ENCODE measurements at places on chromosomes 7 and 10. TPM values are rescaled to one million over a fixed set of nuclear protein-coding genes. Genes with fewer than 3 reads are reported as not detected.
A peak's percentile ranks its signal among the peaks of the same experiment; 100 is the strongest.

- DNase-seq, result no peak
- H3K4me1 ChIP-seq, result no peaks in the 10 kb centered on the region
- H3K4me3 ChIP-seq, result no peak overlapping the region
- no peaks in the 10 kb centered on the region for H3K36me3 ChIP-seq
Measured at GRCh38 chr10:49207936-49208487, 19.8 kb upstream of the TMEM273 start.

- DNase-seq, result no peak
- no peak overlapping the region for H3K27ac ChIP-seq
- H3K4me3 ChIP-seq, result no peak overlapping the region
- H3K36me3 ChIP-seq, result peaks cover 2% of the 10 kb centered on the region
Measured at GRCh38 chr10:3472287-3473051, 299.9 kb upstream of the PITRM1 start.

DNA sequence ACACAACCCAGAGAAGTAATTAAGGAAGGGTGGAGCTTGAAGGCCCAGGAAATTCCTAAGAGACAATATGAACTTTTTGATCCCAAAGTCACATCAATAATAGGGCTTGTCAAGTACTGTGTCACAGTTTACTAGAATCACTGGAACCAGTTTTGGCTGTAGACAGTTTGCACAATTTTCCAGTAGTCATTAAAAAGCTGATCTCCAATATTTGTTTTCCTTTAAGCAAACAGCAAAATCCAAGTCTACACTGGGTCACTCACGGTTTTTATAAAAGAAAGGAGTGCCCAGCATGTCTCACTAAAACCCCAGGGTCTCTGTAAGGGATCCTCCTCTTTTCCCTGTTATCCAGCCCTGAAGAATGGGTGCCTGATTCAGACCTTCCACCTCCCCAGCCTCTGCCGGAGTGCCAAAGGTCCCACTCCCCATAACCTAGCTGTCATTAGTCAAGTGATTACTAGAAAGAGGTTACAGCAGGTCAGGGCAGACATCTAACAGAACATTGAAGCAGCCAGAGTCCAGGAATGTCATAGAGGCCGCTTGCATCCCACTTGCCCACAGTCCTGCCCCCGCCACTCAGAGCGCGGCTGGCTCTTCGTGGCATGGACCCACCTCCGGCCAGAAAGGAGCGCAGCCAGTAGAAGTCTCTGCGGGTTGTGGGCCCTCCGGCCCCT lies 552 bp downstream of the SLC25A16 start:
- H3K27ac ChIP-seq, result peak overlapping the region; percentile 86
- H3K36me3 ChIP-seq, result peaks cover 1% of the 10 kb centered on the region
- no peak for DNase-seq
- no peaks in the 10 kb centered on the region for H3K27me3 ChIP-seq
- H3K4me3 ChIP-seq, result peak overlapping the region; percentile 93

- H3K36me3 ChIP-seq, result peaks cover 3% of the 10 kb centered on the region
- H3K27me3 ChIP-seq, result no peaks in the 10 kb centered on the region
- H3K4me1 ChIP-seq, result peaks cover 2% of the 10 kb centered on the region
- no peak overlapping the region for H3K27ac ChIP-seq
Measured at GRCh38 chr7:77223261-77223660, 23.6 kb upstream of the FGL2 start.

DNA sequence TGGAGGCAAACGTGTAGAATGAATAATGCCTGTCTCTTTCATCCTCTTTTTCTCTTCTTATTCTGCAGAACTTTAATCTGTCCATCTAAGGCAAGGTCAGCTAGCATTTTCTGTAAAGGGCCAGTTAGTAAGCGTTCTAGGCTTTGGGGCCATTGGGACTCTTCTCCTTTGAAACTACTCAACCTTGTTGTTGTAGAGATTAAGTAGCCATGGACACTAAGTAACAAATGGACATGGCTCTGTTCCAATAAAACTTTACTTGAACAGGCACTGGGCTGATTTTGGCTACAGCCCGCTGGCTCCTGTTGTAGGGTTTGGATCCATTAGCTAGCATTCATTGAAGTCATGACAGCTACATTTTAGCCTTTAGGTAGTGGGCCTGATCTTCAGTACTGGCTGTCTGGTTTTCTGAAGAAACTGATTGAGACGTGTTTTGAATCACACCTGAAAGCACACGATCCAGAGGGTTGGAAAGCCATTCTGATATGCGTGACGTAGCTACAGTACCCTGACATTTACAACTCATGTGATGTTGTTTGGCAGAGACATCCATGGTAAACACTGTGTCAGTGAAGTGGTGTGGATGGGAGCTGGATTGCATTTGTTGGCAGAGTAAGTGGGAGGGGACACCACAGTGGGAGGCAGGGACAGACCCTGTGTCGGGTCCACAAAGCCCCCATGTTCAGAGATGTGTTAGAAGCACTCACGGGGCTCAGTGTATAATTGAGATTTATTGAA lies 92.5 kb downstream of the MTPN start:
- no peak overlapping the region for H3K27ac ChIP-seq
- H3K4me1 ChIP-seq, result no peaks in the 10 kb centered on the region
- H3K36me3 ChIP-seq, result no peaks in the 10 kb centered on the region
- H3K4me3 ChIP-seq, result no peak overlapping the region
- peaks cover 12% of the 10 kb centered on the region for H3K27me3 ChIP-seq
- no peak for DNase-seq

GRCh38 chr10:32036922-32037321 lies 19.3 kb downstream of the KIF5B start:
- H3K4me3 ChIP-seq, result no peak overlapping the region
- H3K36me3 ChIP-seq, result peaks cover 56% of the 10 kb centered on the region
- H3K27ac ChIP-seq, result peak overlapping the region; percentile 4
- H3K27me3 ChIP-seq, result no peaks in the 10 kb centered on the region
- H3K4me1 ChIP-seq, result peaks cover 18% of the 10 kb centered on the region

DNA sequence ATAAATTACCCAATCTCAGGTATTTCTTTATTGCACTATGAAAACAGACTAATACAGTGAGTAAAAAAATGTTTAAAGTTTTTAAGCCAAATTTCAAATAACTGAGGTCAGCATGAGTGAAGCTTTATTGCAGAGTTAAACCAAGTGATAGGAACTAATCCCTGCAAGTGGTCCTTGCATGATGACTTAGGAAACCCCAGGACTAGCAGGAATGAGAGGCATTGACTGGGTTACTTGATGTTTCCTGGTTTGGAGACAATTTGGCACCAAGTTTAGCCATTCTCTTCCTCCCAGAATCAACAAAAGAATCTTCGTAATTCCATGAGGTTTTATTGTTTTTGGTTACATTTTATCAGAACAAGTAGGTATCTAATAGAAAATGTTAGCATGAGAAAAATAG lies 194.2 kb downstream of the BICC1 start:
- DNase-seq, result no peak
- no peaks in the 10 kb centered on the region for H3K27me3 ChIP-seq
- H3K4me3 ChIP-seq, result no peak overlapping the region
- H3K4me1 ChIP-seq, result peaks cover 41% of the 10 kb centered on the region

DNA sequence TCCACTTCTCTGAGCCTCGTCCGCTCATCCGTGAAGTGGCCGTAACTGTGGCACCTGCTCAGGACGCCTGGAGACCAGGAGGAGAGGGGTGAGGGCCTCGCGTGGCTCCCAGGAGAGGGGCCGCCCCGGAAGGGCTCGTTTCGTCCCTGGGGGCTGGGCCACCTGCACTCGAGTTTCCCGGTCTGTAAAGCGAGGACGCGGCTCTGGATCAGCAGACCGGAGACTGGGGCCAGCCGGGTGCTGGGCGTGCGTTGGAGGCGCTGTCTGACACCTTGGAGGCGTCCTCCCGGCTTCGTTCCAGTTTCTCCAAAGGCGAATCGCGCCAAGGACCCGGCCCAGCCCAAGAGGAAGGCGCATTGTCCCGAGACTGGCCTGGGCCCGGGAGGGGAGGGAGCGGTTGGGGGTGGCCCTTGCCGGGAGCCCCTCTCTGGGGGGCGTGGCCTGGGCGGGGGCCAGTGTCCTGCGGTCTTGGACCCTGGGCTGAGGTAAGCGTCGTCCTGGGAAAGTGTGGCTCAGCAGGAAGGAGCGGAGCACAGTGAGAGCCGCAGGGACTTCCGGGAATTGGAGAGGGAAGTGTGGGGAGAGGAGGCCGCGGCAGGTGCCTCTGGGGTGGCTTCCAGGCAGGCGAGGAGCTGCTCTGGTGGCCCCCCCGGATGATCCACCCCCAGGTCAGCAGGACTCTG lies 89.6 kb downstream of the FOXL3 start:
- H3K36me3 ChIP-seq, result peaks cover 2% of the 10 kb centered on the region
- H3K27ac ChIP-seq, result no peak overlapping the region
- H3K4me3 ChIP-seq, result no peak overlapping the region
- H3K27me3 ChIP-seq, result peaks cover 35% of the 10 kb centered on the region

- no peaks in the 10 kb centered on the region for H3K36me3 ChIP-seq
- H3K27ac ChIP-seq, result no peak overlapping the region
- peaks cover 2% of the 10 kb centered on the region for H3K27me3 ChIP-seq
- no peak overlapping the region for H3K4me3 ChIP-seq
- no peaks in the 10 kb centered on the region for H3K4me1 ChIP-seq
Measured at GRCh38 chr10:84290235-84290634, 38.2 kb upstream of the CCSER2 start.

- H3K4me1 ChIP-seq, result peaks cover 15% of the 10 kb centered on the region
- no peak overlapping the region for H3K27ac ChIP-seq
- no peak for DNase-seq
- no peaks in the 10 kb centered on the region for H3K27me3 ChIP-seq
- H3K36me3 ChIP-seq, result peaks cover 8% of the 10 kb centered on the region
Measured at GRCh38 chr7:114825423-114825951, 96.4 kb upstream of the MDFIC start.

DNA sequence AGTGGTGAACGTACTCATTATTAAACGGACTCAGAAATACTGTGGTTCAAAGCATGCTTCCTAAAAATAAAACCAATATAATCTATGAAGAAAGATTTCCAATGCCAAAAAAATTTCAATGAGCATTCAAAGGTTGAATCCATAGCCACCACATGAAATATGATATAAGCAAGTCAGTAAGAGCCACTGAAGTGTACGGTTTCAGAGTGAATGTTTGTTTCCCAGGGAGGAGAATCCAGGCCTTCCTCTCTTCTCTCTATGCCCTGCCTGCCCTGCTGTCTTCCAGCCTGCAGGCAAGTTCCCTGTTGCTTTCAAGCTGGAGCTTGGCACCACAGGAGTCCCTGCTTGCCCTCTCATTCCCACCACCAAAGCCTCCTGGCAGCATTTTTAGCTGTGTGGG lies 1171.6 kb upstream of the C7orf33 start:
- no peaks in the 10 kb centered on the region for H3K36me3 ChIP-seq
- H3K4me1 ChIP-seq, result peaks cover 57% of the 10 kb centered on the region
- H3K27me3 ChIP-seq, result no peaks in the 10 kb centered on the region
- H3K27ac ChIP-seq, result peak overlapping the region; percentile 82

DNA sequence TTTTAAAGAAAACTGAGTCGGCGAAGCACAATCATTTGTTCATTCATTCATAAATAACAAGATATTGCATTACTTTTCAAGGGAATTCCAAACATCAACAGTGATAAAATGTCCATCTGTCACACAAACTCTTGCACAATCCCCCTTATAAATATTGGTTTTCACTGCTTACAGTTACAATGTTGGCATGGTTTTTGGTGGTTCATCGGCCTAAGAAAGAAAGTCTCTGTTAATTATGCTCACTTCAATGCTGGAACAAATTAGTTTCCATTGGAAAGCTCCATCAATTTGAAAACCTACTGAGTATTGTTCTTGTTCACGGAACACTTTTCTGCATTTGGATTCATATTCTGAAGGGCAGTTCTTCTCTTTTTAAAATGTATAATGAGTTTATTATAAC lies 188.5 kb downstream of the JAZF1 start:
- peaks cover 3% of the 10 kb centered on the region for H3K36me3 ChIP-seq
- H3K27me3 ChIP-seq, result no peaks in the 10 kb centered on the region
- peaks cover 33% of the 10 kb centered on the region for H3K4me1 ChIP-seq
- DNase-seq, result no peak
- no peak overlapping the region for H3K27ac ChIP-seq
- no peak overlapping the region for H3K4me3 ChIP-seq

DNA sequence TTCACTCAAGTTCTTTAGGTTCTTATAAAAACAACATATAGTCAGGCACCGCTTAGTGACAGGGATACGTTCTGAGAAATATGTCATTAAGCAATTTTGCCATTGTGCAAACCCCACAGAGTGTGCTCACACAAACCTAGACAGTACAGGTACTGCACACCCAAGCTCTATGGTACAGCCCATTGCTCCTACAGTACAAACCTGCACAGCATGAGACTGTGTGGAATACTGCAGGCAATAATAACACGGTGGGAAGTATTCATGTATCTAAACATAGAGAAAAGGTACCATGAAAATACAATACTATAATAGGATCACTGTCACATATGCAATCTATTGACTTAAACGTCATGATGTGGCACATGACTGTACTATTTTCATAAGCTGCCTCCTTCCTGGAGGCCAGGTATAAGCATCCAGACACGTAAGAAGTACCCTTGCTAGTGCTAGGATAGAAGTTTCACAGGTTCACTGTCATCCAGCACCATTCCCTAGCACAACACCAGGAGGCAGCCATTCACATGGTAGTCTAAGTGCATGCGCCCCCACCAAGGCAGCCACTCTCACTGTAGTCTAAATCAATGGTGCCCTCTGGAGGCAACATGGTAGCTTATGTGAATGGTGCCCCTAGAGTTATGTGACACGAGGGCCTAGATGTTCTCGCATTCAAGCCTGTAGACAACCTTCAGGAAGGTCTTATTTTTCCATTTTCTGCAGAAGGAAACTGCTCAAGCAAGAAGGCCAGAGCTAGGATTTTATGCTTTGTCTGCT lies 98.5 kb downstream of the ARHGAP22 start:
- H3K27me3 ChIP-seq, result no peaks in the 10 kb centered on the region
- H3K4me3 ChIP-seq, result no peak overlapping the region
- H3K4me1 ChIP-seq, result peaks cover 29% of the 10 kb centered on the region
- H3K36me3 ChIP-seq, result no peaks in the 10 kb centered on the region

DNA sequence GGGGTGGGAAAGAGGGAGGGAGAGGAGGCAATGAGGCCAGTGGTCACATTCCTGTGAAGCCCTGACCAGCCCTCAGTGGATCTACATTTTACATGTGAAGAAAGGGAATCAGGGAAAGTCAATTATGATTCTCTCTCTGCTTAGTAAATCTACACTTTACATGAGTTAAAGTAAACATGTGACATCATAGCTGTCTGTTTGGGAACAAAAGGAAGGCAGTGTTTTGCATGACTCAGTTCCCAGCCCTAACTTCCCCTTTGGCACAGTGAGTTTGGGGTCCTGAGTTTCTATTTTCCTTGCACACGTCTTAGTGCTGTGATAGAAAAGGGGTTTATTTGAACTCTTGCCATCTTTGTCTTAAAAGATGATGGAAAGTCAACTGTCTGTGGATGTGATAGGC lies 615.1 kb downstream of the SDK1 start:
- peaks cover 20% of the 10 kb centered on the region for H3K4me1 ChIP-seq
- H3K36me3 ChIP-seq, result no peaks in the 10 kb centered on the region
- no peak overlapping the region for H3K4me3 ChIP-seq
- H3K27ac ChIP-seq, result no peak overlapping the region
- DNase-seq, result no peak
- H3K27me3 ChIP-seq, result no peaks in the 10 kb centered on the region

NXPH1 gene
- total RNA-seq, result not detected

DENND11 gene
- total RNA-seq, result 12.3 TPM

OR2A5 gene
- not detected for total RNA-seq

KCND2 gene
- total RNA-seq, result 0.42 TPM

RFC2 gene
- total RNA-seq, result 13.5 TPM

EBLN1 gene
- not detected for total RNA-seq

FAM131B gene
- total RNA-seq, result 18.4 TPM

WEE2 gene
- total RNA-seq, result not detected

AKR1C2 gene
- not detected for total RNA-seq

STAMBPL1 gene
- total RNA-seq, result 4.5 TPM

PNLIPRP2 gene
- total RNA-seq, result not detected

NPSR1 gene
- total RNA-seq, result not detected

ZMIZ2 gene
- 96.4 TPM for total RNA-seq

NOS3 gene
- not detected for total RNA-seq

C10orf53 gene
- not detected for total RNA-seq

Data from osteocyte (in vitro differentiated cells).